Prostate gland (tissue), 2 donors: ENCODE measurements at places on chromosomes 7 and 10. TPM values are rescaled to one million over a fixed set of nuclear protein-coding genes. Genes with fewer than 3 reads are reported as not detected.

GBX1 gene
- not detected for total RNA-seq

DNA sequence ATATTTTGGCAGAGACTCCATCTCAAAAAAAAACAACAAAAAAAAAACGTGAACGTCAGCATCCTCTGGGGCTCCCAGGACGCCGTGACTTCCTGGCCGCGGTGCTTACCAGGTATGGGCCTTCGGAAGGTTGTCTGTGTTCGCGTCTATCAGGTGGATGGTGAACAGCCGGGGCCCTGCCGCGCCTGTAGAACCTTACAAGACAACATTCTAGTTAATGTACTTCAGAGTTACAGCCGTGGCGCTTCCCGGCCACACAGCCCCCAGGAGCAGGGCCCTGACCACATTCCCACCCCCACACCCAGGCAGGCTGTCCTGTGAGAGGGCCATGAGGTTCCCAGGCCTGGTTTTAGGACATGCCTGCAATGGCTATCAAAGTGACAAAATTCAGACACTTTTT, 111.0 kb downstream of the SMURF1 start:
- no peak for DNase-seq

- no peak for DNase-seq
These were observed 103.2 kb upstream of the WAC start for GRCh38 chr10:28429573-28430216.

- no peak for DNase-seq
These were observed 15.0 kb downstream of the ARPC1A start for GRCh38 chr7:99340659-99341058.

- no peak for DNase-seq
These were observed 31.5 kb downstream of the TCF7L2 start for GRCh38 chr10:112981553-112981952.

DNA sequence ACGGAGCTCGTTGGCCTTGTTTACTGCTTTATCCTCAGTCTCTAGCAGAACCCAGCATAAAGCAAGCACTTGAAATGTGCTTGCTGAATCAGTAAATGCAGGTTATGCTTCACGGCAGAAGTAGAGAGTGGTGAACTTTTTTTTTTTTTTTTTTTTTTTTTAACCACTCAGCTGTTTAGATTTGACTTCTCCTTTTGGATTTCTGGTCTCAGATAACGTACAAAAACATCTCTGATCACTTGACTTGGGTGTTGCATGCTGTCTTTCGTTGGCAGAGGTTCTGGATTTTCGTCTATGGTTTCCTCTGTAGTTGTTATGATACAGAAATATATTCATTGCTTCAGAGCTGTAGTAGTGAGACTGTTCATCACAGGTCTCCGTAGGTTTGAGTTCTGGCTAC, 242.5 kb upstream of the HABP2 start:
- DNase-seq = no peak

DNA sequence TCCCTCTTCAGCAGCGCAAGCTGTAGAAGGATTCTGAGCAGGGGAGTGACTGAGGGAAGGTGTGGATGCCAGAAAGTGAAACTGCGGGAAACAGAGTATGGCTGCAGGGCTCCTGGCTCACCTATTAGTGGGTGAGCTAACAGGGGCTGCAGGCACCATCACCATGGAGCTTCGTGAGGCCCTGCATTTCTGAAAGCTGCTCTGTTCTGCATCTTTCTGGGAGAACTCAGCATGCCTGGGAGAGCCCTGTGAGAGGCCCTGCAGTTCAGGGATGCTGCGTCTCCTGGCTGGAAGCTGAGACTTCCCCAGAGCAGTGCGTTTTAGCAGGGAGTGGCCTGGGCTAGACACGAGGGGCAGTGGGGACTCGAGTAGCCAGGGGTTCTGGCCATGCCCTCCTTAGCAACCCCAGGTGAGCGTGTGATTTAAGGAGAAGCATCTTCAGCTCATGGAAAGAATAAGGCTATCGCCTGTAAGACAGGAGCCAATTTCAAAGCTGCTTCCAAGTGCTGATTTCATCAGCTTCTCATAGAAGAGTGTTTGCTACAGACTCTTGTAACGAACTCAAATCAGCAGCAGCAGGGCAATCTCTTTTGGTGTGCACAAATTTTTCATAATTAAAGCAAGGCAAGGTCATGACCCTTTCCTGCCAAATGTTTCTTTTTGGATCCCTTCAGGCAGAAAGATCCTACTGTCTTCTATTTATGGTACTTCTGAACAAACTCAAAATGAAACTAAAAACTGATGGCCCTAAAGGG, 293.6 kb upstream of the ZNF32 start:
- no peak for DNase-seq

DNA sequence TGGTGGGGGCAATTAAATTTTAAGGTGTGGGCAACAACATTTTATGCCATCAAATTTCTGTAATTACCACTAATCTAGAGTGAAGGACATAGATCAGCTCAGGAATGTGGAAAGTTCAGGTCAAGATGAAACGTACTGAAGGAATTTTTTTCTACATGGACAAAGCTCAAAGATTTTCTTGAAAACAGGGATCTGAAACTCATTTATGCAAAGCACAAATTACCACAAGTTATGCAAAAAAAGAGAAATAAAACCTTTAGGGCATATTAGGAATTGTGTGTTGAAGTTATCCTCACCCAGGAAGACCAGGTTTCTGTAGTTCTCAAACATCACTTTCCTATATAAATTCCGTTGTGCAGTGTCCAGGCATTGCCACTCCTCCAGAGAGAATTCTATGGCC, 18.9 kb downstream of the ZNF680 start:
- no peak for DNase-seq

DNA sequence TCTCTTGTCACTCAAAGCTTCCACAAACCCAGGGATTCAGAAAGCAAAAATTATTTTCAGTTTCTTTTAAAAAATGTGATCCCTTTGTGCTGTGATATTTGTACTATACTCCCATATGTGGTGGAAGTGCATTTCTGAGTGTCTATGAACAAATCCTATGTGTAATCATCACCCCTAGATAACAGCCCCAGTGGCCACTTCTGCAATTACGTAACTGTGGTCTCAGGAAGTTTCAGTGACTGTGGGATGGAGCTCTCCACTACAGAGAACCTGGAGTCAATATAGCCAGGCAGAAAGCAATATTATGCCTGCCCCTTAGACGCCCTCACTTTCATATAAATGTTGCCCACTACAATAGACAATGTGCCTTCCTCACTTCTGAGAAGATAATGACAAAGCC, 1101.7 kb upstream of the GHITM start:
- DNase-seq = no peak

DNA sequence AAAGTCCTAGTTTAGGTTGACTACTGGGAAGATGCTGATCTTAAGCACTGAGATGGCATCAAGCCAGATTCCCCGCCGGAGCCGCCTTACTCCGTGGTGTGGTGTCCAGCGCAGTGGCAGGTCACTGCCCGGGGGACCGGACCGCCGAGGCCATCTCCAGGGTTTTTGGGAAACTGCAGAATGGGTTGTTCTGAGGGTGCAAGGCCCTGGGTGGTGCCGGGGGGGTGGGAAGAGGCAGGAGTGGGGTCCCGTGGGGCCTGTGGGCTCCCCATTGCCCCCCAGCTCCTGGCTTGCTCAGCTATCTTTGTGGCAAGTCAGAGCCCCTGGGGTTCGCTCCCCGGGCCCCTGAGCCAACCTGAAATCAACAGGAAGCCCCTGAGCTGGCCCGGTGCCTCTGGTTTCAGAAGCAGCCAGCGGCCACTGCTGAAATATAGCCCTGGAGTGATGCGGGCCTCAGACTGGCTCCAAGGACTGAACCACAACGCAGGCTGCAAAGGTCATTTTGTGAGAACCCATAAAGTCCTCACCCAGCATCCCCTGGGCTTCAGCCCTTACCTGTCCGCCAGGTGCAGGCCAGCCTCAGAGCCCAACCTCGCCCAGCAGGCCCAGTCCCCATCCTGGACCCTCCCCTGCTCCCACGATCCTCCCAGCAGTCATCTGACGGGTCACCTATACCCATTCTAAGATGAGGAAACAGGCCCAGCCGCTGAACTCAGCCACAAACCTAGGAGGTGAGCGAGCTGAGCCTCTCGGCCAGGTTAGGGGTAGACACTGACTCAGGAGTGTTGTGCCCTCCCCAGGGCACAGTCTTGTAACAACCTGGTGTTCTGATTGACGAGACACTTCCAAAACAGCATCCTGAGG, 102.7 kb downstream of the PDGFA start:
- no peak for DNase-seq

GRCh38 chr7:4689668-4690067, 7.6 kb downstream of the FOXK1 start:
- no peak for DNase-seq

GRCh38 chr10:109618301-109618700, 305.0 kb downstream of the XPNPEP1 start:
- DNase-seq = no peak

CRCP gene
- total RNA-seq = 48.1 TPM

DNA sequence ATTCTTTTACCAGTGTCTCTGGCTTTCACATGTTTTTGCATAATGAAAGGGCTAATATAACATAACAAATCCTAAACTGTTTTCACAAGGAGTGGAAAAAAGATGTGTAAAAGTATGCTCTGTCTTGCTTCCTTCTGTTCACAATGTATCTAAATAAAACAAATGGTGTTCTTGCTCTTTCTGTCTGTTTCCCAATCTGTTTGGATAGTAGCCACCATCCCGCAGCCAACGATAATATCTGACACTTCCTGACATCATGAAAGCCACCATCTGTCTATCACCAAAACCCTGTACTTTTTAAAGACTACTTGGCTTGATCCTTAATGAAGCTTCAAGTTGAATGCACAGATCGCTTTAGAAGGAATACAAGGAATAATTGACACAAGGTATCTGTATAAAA, 246.2 kb downstream of the ETV1 start:
- peak; percentile 10 for DNase-seq

DNA sequence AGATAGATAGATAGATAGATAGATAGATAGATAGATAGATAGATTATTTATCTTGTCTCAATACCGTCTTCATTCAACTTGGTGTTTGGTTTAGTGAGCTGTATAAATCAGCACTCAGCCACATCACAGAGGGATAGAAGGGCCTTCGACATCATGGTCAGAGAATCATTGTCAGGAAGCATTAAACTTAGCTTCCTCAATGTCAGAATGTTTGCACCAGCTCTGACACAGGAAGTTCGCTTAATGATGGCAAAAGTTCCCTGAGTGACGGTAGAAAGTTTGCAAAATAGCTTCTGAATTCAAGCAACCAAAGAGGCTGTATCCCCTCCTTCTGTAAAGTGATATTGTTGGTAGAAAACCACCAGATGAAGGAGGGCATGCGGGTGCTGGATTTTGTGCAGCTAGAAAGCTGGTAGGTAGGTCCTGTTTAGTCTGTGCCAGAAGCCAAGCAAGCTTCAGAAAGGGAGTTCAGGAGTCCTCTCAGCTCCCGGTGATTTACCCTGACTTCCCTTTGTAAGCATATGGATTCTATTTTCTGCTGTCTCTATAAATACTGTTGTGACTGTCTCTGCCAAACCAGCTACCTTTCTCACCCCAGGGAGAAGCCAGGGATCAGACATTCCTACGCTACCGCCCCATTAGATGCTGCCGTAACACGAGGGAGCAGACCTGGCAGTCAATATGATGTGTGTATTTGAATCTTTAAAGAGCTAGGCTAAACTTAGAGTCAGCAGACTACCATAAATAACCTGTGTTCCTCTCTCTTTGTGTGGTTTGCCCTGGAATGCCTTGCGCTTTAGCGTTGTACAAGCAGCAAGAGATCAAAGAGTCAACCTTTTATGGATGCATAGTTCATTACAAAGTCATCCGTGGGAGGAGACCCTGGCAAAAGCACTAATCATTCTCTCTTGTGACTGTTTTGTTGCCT, 200.5 kb upstream of the KIAA1217 start:
- DNase-seq = peak; percentile 54

DNA sequence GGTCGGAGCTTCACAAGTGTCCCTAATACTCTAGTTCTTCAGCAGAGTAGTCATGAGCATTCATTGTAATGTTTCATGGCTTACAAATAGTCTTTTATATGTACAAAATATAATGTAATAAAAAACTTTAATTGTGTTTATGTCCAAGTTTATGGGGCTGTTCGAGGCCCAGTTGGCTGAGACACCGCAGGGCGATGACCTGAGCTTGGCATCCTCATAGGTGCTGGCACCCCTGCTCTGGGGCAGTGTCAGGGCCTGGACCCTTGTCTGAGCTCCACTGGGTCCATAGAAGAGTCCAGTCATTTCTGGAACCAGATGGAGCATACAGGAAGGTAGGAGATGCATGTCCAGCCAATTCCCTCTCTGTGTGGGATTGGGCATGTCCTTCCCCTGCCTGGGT, 12.9 kb upstream of the ZMIZ1 start:
- DNase-seq = no peak

GRCh38 chr7:6655636-6656385, 18.7 kb downstream of the ZNF316 start:
- DNase-seq = no peak

DENND2A gene
- total RNA-seq = 4.0 TPM

MALRD1 gene
- total RNA-seq = 2.1 TPM

DNA sequence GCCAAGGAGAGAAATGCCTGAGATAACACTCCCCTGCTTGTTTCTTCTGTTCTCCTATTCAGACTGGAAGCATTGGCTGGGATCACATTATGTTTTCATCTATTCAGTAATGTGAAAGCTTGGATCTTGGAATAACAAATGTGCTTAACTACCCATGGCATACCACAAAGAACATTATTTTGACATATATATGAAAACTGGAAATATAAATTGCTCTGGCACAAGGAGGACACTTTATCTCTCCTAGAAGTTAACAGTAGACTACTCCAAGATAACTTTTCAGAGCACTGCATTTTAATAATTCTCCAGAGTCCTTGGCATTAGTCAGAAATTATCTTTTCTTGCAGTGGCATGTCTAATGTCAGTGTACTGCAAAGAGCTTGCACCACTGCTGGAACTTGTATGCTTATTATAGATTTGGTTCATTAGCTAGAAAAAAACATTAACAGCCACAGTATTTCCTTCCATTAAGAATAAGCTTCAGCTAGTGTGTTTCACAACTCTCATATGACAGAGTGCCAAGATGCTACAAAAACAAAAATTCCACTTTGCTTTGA, 169.3 kb upstream of the LRRN3 start:
- DNase-seq = no peak

- DNase-seq = no peak
These were observed 28.6 kb downstream of the SMKR1 start for GRCh38 chr7:129530795-129531391.

DNA sequence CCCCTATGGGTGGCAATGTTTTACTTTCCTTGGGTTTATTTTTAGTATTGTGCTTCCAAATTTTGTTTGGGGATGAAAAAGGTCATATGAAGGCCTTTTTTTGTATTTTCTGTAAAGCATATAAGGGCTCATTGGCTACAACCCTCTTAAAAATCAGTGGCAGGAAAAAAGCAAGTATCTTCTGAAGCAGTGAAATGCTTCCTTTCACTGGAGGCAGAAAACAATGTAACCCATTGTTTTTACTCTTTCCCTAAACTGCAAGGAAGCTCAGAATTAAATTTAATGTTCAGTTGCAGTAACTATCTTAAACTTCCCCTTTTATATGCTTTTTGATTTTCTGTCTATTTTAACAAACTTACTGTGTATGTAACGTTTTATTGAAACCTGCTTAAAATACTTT, 148.7 kb upstream of the LYZL1 start:
- DNase-seq = no peak

PROSER2 gene
- 24.7 TPM for total RNA-seq
